ENCODE measurements at places on chromosomes 3 and 15. TPM values are rescaled to one million over a fixed set of nuclear protein-coding genes. Genes with fewer than 3 reads are reported as not detected.

Gene SSUH2
- total RNA-seq = not detected

GRCh38 chr3:71704915-71705314 lies 20.3 kb downstream of the EIF4E3 start:
- no peak for DNase-seq

Gene HRH1
- total RNA-seq = 30.1 TPM

Gene LCMT2
- 7.4 TPM for total RNA-seq

DNA sequence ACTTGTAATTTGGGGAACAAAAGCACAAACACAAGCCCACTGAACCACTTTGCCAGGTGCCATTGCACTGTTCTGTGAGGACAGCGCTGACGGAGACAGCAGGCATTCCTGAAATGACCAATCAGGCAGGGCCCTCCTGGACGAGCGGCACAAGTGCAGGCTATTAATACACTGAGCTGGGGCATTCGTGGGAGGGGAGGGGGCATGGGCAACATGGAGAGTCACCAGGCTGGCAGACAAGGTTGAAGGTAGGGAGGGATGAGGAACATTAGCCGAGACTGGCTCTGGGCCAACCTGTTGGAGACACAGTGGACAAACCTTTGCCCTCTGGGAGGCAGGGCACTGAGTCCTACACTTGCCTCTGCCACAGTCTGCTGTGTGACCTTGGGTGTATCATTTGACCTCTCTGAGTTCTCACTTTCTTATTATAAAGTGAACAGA lies 45.6 kb downstream of the NOX5 start:
- no peak for DNase-seq

Gene RTP3
- total RNA-seq = not detected

Gene DCP1A
- total RNA-seq = 17.2 TPM

DNA sequence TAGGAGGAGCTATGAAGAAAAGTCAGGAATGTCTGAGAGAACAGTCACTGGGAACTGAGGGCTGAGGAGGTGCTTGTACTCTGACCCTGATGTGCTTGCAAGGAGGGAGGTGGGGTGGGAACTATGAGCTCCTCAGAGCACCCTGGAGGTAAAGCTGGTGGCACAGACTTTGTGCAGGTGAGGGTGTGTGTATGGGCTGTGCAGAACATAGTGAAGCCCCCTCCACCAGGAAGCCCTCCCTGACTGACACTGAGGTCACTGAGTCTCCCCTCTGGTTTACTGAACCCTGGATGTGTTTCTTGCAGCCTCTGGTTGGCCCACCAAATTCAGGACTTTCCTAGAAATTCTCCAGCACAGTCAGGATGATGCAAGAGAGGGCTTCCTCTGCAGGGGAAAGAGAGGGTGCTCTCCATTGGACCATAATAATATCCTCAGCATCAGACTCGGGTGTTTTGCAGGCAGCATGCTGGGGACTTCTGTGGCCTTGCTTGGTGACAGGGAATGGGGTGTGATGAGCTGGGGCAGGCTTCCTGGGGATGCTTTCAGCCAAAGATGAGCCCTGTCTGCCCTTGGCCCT lies 1.5 kb upstream of the ISLR start:
- no peak for DNase-seq

Gene KAT2B
- total RNA-seq = 8.1 TPM

Gene SEMA3B
- total RNA-seq = 9.6 TPM

- no peak for DNase-seq
Observed at GRCh38 chr3:127589600-127590281, 792 bp downstream of the TPRA1 start.
